CD8-positive, alpha-beta T cell (primary cell): ENCODE measurements at places on chromosomes 7 and 10.

DNA sequence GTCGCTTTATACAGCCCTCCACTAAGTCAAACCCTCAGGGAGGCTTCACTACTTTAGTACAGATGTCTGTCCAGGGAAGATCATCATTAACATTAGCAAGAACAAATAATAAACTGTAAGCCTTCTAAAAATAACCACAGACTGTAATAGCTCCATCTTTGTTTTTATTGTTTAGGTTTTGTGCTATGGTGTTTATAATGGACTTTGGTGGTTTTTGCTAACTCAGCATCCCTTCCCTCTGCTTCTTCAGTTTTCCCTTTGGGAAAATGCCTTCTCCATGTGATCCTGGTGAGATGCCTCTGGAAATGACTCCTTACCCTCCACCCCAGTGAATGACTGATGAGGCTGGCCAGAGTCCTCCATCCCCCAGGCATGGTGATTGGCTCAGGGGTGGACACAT lies 131.3 kb downstream of the ICA1 start:
- no peak for DNase-seq

DNA sequence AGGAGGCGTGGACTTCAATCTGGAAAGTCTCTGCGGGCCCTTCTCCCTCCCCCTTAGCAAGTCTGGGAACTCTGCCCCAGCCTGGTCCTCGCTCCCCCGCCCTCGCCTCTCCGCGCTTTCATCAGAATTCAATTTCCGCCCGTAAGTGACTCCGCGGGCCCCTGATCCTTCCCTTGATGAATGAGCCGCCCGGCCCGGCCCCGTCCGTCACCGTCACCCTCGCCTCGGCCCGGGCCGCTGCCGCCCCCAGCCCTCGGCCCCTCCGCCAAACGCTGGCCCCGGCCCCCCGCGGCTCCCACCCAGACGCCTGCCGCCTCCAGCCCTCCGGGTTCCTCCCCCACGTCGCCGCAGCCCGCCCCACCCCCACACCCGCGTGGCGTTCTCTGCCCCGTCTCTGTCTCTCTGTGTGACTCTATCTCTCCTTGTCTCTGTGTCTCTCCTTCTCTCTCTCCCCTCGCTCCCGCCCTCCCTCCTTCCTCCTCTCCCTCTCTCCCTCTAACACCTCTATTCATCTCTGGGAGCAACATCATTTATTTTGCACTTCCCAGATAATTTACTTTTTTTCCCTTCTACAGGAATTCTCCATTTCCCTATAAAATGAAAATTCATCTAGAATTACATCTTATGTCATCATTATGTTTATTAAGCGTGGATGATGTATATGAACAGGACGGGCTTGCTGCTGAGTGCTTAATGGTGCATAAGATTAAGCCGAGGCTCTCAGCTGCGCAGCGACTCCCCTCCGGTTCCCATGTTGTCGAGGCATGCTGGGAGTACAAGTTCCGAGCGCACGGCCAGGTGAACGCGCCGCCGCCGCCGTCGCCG lies 91.2 kb upstream of the PAX2 start:
- DNase-seq = no peak

GRCh38 chr7:110386913-110387312 lies 704.0 kb upstream of the LRRN3 start:
- no peak for DNase-seq

DNA sequence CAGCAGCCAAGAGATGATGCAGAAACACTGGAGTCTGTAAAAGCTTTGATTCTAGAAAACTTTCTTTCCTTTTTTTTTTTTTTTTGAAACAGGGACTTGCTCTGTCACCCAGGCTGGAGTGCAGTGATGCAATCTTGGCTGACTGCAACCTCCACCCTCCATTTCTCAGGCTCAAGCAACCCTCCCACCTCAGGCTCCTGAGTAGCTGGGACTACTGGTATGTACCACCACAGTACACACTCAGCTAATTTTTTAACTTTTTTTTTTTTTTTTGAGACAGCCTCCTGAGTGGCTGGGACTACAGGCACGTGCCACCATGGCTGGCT lies 17.0 kb upstream of the BAG3 start:
- no peak for DNase-seq

DNA sequence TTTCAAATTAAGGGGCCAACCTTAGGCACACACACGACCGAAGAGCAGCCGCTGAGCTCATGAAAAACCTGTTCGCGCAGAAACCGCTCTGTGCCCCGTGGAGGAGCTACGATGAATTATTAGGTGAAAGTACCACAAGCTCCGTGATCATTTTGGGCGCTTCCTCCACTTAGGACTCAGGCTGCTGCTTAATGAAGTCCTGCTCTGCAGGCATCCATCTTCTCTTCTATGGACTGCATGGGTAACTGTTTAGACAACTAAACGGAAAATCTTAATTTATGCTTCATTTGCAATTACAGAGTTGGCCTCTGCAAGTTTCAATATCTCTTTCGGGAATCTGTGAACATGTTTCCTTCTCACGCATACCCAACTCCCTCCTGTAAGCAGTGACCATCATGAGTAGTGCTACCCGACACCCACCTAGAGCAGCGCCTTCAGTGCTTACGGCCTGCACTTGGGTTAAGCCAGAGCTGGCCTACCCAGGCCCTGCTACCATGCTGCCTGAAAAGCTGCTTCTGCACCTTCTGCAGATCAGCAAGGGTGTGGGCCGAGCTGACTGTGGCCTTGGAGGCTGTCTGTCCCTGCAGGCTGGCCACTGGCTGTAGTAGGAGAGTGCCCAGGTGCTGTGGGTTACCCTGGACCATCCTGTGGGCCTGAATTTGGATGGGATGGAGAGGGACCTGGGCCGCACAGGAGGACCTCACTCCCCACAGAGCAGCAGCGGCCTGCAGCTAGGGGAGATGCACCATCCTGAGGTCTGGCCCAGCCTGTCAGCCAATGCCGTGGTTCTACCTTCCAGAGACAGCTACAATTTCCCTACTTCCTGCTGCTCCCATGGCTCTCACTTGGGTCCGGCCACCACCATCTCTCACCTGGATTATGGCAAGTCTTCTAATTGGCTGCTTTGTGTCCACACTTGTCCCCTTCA lies 36.0 kb downstream of the GNA12 start:
- no peak for DNase-seq

DNA sequence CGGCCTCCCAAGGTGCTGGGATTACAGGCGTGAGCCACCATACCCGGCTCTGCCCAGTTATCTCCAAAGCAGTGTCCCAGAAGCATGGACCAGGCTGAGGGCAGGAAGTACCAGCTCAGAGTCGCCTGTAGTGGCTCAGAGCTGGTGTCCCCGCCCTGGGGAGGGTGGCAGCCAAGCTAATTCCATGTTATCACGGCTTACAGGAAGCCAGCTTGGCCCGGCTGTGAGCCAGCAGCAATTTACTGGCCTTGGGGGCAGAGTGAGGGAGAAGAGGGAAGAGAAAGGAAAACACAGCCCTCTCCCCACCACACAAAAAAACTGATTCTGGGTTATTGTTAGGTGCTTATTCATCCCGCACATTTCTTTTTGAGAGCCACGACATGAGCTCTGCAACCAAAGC lies 88.1 kb downstream of the HIP1 start:
- DNase-seq = no peak

GRCh38 chr7:151317936-151318335 lies 23.7 kb upstream of the NUB1 start:
- DNase-seq = no peak

- no peak for DNase-seq
These were observed 64.1 kb downstream of the BMPR1A start for GRCh38 chr10:86820509-86820908.

DNA sequence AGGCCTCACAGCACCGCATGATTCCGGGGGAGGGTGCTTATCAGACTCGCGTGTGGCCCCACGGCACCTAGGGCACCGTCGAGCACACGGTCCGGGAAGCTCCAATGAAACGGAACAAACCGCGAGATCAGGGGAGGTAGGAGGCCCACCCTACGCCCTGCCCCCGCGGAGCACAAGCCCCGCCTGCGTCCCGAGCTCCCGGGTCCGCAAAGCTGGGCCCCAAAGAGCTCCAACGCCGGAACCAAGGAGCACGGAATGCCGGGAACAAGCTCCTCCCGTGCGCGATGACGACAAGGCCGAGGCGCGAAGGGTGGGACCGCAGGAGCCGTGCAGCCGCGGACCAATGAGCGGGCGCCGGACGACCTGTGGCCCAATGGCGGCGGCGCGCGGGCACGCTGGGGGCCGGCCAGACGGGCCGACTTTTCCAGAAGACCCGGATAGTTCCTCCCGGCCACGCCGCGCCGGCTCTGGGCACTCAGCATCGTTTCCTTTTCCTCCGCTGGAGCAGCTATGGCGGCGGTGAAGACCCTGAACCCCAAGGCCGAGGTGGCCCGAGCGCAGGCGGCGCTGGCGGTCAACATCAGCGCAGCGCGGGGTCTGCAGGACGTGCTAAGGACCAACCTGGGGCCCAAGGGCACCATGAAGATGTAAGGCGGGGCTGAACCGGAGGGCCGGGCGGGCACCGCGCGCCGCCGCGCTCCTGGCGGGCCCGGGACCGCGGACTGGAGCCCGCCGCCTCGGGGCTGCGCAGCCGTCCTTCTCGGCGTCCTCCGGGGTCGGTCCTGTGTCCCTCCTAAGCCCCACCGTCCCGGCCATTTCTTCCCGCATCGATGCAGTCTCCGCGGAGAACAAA lies at the start of the genes CCT6A and PSPH:
Gene CCT6A, plus strand, starts transcription at position 427 of the 853 bp plus-strand sequence. Its CDS starts 84 bp downstream, at position 511.
Gene PSPH, minus strand, starts transcription at position 106 of the 853 bp plus-strand sequence. CDS start 30,232 bp downstream, outside the sequence.
- DNase-seq = peak; percentile 85

GRCh38 chr10:117734731-117735405 lies 192.3 kb downstream of the EMX2 start:
- DNase-seq = no peak

- DNase-seq = no peak
These were observed 393.6 kb upstream of the GALNT17 start for GRCh38 chr7:70738151-70738885.

GRCh38 chr7:91103363-91103762 lies 160.9 kb upstream of the FZD1 start:
- no peak for DNase-seq

GRCh38 chr7:151275813-151276577 lies 27.5 kb upstream of the SMARCD3 start:
- DNase-seq = peak; percentile 32

DNA sequence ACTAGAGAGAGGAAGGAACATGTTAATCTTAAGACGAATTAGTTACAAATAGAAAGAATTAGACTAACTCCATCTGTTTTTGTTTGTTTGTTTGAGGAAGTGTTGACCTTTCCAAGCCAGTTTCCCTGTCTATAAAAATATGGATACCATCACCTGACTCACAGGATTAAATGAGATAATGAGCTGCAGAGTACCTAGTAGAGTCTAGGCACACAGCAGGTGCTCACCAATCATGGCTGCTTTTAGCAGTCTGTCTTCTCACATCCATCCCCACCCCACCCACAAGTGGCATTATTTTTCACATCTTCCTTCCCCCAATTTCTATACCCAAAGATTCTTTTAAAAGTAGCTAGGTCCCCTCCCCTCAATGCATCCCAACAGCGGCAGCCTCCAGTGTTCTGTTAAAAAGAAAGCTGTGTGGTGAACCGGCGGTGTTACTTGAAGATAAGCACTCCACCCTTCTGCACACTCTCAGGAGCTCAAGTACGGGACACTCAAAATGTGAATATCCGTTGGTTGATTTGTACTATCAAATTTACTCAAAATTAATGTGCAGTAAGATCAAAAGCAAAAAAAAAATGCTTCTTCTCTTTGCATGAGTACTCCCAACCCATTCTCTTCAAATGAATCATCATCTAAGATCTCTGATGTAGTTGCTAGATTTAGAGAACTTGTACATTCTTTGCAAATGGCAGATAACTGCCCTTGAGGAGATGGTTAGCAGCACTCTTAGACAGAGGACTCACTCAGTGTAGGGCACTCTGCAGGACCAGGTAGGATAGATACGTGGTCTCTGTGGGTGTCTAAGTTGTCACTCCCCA lies 145.4 kb upstream of the ASAH2 start:
- no peak for DNase-seq

DNA sequence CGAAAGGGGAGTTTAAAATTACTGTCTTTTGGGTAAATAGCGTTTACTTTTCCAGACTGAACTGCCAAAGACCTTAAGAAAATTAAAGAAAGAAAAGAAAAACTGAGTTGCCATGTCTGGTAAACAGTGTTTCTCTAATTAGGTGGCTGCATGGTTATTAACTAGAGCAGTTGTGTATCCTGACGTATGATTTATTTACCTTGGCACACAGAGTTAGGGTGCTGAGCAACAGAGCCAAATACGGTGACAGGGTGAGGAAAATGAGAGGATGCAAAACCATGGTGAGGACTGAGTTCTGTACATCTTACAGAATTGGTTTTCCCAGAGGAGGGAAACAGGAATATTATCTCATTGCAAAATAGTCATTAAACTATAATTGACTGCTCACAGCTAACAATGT lies 546.4 kb upstream of the FZD8 start:
- no peak for DNase-seq

- peak; percentile 78 for DNase-seq
These were observed 65.3 kb downstream of the PDIA4 start for GRCh38 chr7:148962823-148963582.

DNA sequence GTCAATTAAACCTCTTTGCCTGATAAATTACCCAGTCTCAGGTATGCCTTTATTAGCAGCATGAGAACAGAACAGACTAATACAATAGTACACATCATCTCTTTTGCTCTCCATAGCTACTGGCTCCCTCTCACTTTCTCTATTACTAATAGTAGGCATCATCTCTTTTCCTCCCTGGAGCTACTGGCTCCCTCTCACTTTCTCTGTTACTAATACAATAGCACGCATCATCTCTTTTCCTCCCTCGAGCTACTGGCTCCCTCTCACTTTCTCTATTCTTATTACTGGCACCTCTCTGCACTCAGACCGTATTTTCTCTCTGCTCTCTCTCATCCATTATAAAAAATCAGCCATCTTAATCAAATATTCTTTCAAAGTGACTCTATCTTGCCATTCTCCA lies 37.1 kb downstream of the SLC25A13 start:
- DNase-seq = no peak

- no peak for DNase-seq
These were observed 417.1 kb downstream of the MAGI2 start for GRCh38 chr7:79036356-79036755.
